ENCODE measurements at places on chromosomes 11 and 22.

GRCh38 chr11:116650052-116650451 is 122.7 kb downstream of the BUD13 start:
- no peak for DNase-seq

DNA sequence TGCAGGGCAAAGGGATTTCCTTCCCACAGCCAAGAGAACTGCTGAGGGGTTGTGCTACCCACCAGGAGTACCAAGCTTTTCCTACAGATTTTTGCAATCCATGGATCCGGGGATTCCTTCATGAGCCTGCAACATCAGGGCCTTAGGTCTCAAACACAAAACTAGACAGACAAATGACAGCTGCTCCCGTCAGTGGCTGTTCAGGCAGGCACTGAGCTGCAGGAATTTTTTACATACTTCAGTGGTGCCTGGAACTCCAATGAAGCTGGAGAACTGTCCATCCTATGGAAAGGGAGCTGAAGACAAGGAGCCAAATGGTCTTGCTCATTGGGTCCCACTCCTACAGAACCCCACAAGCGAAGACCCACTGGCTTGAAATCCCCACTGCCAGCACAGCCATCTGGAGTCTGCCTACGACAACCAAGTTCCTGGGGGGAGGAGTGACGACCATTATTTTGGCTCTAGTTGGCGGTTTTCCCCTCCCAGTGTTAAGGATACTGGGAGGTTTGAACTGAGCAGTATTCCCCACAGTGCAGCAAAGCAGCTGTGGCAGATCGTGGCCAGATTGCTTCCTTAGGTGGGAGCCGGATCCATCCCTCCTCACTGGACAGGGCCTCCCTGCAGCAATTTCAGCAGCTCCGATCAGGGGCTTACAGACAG is 157.7 kb upstream of the TMEM45B start:
- DNase-seq, result no peak

GRCh38 chr22:47131632-47132427 is 369.4 kb downstream of the TBC1D22A start:
- DNase-seq, result no peak

GRCh38 chr11:117664897-117665296 is 132.1 kb downstream of the DSCAML1 start:
- DNase-seq, result no peak

DNA sequence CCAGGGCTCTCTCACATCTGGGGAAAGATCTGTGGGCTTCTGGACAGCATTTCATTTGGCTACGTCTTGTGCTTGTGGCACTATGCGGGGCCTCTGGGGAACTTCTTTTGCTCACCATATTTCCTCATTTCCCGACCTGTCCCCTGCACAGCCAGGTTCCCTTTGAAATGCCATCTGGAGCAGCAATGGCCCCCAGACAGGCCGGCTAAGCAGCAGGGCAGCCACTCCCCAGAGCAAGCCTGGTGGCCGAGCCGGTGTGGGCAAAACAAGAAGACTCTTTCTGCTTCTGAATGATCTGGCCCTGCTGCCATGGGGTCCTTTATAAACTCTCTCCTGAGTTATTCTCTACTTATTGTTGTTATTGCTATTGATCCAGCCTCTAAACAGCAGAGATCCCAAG is 190.7 kb upstream of the NECTIN1 start:
- no peak for DNase-seq

- DNase-seq, result no peak
Measured at GRCh38 chr22:26797910-26798309, 140.5 kb downstream of the MIAT start.

DNA sequence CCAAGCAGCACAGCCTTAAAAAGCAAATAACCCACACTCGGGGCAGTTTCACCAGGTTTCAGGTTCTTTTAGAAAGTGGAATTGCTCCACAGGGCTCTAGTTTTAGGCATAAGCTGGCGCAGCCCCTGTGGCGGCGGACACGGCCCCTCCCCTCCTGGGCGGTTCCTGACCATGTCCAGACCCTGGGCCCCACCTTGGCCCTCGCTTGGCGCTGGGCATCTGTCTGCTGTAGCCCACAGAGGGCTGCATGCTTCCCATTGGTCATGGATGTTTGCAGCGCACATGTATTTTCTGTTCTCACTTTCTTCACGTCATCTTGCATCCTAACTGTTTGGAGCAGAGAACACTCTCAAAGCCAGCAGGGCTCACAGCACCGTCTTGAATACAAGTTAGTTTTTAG is 244.3 kb downstream of the BRD1 start:
- DNase-seq, result no peak

All from thoracic aorta (tissue), 2 donors.